HT1080 (cell line): ENCODE measurements at places on chromosomes 4 and X.
A peak's percentile ranks its signal among the peaks of the same experiment; 100 is the strongest.

DNA sequence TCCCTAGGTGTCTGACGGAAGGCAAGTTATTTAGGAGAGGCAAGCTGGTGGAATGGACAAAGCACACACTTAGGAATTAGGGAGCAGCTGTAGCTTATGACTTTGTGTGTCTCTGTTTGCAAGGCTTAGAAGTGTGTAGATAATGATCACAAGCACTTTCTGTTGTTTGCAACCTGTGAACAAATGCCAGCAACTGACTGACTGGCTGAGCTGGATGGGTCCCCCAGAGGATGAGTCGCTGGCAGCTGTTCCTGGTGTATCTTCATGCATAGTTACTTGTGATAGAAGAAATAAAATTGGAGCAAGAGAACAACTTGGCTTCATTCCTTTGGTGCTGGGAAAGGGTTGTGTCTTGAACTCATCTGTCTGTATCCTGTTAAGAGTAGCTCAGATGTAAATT lies 64.2 kb upstream of the BEND4 start:
- no peak for DNase-seq

GRCh38 chr4:26806331-26806730 lies 54.3 kb upstream of the STIM2 start:
- peak; percentile 14 for DNase-seq

GRCh38 chrX:41472231-41472815 lies 25.2 kb downstream of the NYX start:
- no peak for DNase-seq

GRCh38 chr4:188399834-188400233 lies 260.6 kb downstream of the TRIML1 start:
- DNase-seq = no peak

DNA sequence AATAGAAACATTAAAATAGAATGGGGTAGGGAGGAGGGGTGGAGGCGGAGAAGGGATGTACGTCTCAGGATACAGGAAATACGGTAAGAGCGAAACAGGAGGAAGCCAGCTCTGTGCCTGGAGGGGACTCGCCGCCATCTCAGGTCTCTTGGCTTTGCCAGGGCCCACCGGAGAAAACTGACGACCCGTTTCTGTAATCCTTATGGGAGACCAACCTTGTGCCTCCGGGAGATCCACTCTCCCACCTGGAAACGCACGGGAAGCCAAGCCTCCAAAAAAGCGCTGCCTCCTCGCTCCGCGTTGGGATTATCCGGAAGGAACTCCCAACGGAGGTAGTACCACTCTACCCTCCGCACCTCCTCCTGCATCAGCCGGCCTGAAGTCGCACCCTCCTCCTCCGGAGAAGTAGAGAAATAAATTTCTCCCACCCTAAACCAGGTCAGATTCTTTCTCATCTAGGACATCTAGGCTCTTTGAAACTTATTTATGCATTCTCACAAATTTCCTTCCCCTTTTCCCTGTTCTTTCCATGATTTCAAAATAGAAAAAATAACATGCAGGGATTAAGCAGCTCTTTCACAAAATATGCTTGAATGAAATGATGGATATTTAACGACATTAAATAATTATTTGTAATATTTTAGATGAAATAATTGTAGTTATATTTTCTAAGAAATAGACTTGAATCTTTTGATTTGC lies at the start of gene NBDY:
TSS of gene NBDY (plus strand) at position 92 of the 699 bp plus-strand sequence. CDS start at position 203, 111 bp downstream.
- DNase-seq = peak; percentile 53

GRCh38 chr4:57602141-57602540 lies 492.0 kb upstream of the IGFBP7 start:
- no peak for DNase-seq

- DNase-seq = no peak
Observed at GRCh38 chr4:139647184-139647583, 18.4 kb upstream of the MGST2 start.

DNA sequence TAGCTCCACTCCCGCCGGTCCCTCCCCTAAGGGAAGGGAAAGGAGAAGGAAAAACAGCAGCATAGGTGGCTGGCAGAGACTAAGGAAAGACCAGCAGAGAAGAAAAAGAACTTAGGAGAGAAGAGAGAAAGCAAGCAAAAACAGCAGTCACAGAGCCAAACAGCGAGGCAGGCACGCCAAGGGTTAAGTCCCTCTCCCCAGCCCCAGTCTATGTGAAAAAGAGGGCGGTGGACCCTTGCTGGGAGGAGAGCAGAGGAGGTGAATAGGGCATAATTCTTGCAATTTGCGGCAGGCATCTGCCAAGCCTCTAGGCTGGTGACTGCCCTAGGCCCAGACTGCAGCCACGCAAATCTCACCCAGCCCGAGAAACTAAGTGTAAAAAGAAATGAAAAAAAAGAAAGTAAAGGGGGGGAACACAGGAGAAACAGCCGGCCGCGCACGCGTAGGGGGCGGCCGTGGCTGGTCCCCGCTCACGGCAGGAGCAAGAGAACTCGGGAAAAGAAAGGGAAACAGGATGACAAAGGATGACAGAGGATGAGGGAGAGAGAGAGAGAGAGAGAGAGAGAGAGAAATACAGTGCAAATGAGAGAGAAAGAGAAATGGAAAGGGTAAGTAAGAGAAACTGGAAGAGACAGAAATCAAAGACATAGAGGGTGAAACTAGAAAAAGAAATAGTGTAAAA lies 48.6 kb downstream of the MAGEA9 start:
- peak; percentile 24 for DNase-seq

GRCh38 chr4:94516999-94517398 lies 65.3 kb downstream of the PDLIM5 start:
- DNase-seq = no peak

DNA sequence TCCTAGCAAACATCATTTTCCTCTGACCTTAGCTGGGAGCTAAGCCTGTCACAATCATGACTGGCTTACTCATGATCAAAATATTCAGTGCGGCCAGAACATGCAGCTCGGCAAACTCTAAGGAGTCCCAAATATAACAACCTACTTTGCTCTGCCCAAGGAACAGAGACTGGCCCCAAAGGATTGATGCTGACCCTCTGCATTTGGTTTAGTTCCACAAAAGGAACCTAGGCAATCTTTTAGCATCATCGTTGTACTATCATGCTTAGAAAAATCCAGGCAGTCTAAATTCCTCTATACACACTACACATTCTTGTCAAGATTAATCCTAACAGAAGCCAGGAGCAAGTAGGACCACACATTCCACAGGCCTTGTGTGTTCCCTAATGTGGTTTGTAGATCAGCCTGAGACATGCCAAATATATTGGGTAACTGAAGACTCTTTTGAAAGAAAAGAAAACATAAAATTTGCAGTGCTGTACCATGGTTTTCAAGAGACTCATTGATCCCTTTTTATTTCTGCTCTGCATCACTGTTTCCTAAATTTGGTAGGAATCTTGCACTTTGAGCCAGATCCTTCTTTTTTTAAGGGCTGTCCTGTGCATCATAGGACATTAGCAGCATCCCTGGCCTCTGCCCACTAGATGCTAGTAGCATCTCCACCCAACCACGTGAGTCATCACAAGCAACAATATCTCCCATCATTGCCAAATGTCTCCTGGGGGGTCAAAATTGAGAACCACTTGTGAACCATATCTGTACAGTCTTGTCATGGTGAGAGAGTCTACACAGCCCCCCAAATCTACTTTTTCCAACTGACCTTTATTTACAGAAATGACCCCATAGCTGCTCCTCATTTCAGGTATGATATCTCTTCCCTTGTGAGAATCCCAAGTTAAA lies 17.6 kb upstream of the CC2D2A start:
- peak; percentile 93 for DNase-seq

DNA sequence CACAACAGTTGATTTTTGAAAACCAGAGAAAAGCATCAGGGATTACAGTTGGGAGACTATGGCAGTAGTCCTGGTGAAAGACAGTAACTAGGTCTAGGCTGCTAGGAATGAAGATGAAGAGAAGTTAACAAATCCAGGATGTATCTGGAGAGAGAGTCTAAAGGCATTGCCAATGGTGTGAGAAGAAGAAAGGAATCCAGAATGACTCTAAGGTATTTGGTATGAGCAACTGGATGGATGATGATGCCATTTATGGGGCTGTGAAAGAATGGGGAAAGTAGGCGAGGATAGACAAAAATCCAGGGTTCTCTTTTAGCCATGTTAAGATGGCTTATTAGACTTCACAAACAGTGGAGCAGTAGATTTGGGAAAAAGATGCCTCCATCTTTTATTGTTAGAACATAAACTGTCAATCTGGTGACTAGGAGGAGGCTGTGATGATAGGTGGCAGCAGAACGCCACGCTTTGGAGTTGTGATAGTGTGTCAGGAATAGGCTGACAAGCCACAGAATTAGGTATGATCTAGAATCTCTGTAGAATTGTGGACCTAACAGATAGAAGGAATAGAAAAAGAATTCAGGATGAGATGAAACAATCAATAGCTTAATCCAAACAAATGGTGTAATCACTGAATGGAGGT lies 27.3 kb upstream of the JADE1 start:
- DNase-seq = no peak

DNA sequence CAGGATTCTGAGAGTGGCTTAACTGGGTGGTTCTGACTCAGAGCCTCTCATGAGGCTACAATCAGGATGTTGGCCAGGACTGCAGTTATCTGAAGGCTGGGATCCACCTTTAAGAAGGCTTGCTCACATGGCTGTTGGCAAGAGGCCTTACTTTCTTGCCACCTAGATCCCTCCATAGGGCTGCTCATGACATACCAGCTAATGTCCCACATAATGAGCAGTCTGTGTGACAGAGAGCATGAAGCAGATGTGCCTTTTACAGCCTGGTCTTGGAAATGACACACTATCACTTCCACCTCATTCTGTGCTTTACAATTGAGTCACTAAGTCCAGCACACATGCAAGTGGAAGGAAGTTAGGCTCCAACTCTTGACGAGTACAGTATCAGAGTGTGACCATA lies 4.3 kb upstream of the RBM3 start:
- peak; percentile 70 for DNase-seq

- no peak for DNase-seq
Observed at GRCh38 chr4:88857588-88857987, 160.0 kb upstream of the NAP1L5 start.

DNA sequence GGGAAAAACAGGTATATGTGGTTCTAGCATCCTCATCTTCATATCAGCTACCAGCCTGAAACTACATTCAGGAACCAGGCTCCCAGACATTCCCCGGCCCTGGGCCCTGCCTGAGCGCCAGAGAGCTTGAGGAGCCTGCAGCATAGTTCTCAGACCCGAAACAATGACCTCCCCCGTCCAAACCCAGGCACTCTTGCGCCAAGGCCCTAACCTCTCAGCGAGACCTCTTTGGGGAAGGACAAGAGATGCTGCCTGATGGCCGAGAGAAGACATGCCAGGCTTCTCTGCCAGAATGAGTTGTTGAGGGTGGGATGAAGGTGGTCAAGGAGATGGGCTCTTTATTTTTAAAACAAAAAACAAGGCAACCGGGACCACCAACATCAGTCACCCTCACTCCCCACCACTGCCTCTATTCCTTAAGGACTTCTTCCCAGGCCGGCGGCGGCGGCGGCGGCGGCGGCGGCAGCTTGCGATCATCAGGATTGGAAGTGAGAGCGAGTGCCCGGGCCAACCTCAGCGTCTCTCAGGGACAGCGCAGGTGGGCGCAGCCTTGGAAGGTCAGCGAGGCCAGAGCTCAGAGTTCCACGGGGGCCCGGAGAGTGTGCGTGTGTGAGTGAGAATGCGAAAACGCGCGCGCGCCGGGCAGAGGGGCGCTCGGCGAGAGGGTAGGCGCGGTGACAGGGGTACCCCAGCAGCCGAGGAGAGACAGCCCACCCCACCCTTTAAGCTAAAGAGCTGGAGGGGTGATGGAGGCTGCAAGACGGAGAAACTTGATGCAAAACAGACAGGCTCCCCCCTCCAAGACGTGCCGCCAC lies 601 bp downstream of the INPP4B start:
- no peak for DNase-seq

DNA sequence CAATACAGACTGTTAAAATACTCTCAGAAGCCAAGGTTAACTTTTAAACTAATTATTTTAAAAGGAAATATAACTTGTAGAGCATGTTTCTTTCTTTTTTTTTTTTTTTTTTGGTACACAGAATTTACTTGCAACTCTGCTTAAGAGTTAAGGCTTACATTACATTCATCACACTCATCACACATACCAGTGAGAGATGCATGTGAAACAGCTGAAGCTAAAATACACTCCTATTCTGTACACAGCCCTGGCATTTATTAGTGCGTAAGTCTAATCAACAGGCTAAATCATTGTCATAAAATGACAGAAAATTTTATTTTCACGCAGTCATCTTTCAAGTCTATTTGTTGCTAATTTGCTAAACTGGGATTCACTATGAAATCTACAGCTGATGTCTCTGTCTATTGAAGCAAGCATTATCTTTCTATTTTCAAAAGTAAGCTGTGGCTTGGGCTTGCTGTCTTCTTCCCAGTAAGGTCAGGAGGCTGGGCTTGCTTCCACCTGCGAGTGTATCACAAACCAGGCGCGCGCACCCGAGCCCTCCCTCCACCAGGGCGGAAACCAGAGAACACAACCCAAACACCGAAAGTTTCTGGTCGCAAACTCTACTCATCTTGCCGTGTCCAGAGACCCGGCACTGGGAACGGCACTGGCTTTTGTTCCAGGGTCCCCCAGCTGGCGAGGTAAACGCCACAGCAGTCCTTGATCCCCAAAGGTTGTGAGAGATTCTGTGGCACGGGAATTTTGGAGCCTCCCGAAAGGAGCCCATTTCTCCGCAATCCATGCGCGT lies 3.9 kb downstream of the MAML3 start:
- DNase-seq = peak; percentile 74

GRCh38 chr4:57443308-57443707 lies 333.1 kb upstream of the IGFBP7 start:
- DNase-seq = no peak

DNA sequence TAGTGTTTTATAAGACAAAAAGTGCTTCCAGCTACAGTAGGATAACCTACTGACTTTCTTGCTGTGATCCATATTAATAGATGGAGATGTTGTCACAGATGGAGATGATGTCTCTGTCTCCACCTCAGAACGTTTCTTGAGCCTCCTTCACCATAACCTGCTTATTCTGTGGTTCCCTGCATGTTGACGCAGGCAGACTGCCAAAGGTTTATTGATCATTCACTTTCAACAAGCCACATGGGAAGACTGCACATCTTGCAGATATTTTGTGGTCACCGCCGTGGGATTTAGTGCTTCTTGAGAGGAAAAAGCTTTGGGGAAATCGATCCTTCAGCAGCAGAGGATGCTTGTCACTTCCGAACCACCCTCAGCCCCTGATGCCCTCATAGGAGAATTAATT lies 943.0 kb upstream of the PRKX start:
- peak; percentile 13 for DNase-seq

GRCh38 chr4:180281724-180282123 lies 1961.5 kb upstream of the TENM3 start:
- no peak for DNase-seq

DNA sequence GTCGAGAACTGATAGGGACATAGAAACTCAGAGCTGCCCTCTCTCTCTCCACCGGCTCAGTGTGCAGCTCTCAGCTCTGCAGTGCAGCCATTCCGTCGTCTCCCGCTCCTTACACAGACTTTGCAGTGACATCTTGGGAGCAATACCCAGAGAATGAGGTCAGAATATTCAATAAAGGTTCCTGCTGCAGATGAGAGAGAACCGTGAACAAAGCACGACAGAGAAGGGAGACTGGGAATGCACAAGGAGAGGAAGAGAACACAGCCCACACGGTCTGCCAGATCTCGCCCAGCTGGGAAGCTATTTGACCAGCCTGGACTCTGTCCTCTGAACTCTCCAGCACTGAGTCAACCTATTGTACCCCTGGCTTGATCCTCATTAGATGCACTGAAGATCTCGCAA lies 118.0 kb upstream of the PPARGC1A start:
- no peak for DNase-seq

- no peak for DNase-seq
Observed at GRCh38 chrX:65878456-65878855, 161.4 kb downstream of the VSIG4 start.

- DNase-seq = no peak
Observed at GRCh38 chrX:40855411-40855810, 120.1 kb upstream of the MED14 start.
